Myocyte (in vitro differentiated cells): ENCODE measurements at places on chromosomes 2 and 18. TPM values are rescaled to one million over a fixed set of nuclear protein-coding genes. Genes with fewer than 3 reads are reported as not detected.

DNA sequence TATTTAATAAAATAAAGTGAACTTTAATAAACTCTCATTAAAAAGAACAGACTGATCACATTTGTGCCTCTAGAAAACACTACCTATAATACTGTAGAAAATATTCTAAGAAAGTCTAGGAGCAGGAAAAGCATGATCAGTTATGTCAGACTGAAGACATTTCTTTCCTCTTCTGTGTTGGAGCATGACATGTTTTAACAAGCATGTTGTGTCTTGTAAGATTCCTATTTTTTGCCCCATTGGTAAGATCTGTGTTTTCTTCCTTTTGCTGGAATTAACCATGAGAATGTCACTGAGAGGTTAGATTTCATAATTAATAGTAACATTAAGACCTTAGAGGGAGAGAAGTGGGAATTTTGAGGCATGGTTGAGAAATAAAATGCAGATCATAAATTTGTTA lies 27.7 kb downstream of the LAMA3 start:
- no peak for DNase-seq

Gene CAPG
- total RNA-seq: 53.7 and 59.0 TPM in 2 replicates

Gene MAP2
- 0.40 and 1.3 TPM in 2 replicates for total RNA-seq

Gene EVA1A
- total RNA-seq: 3.2 and 4.4 TPM in 2 replicates

Gene HRH4
- 0.13 and 0.21 TPM in 2 replicates for total RNA-seq
